ENCODE measurements at places on chromosomes 7 and 10.

DNA sequence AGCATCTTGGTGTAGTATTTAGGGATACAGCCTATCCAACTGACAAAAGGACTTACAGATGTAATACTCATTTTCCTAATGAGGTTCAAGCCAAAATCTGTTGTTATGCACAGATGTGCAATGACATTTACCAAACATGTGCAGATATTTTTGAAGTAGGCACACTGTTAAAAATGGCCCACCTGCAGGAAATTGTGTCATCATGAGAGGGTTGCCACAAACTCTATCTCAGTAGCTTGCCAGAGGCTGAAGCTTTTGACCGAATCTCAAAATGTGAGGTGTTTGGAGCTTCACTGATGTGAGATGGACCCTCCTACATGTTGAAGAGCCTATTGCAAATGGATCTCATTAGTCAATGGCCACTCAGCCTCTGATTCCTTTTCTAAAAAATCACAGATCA is 89.7 kb upstream of the CSTF2T start:
- no peak for DNase-seq

GRCh38 chr7:77933394-77933793 is 134.8 kb downstream of the PHTF2 start:
- DNase-seq: no peak

DNA sequence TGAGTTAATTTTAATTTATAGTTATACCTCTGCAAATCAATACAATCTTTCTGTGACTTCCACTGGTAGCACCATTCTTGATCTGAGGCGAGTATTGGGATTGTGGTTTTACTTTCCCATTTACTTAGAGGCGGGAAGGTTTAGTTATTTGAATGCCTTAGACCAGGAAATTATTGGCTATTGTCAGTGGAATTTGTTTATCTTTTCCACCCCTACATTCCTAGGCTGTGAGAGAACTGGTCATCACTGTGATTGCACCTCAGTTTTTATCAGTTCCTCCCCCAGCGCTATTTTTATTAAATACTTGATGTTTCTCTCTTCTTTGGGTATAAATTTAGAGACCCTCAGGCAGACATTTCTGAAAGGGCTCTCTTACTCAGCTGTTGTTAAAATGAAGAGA is 29.9 kb downstream of the CDK14 start:
- no peak for DNase-seq

DNA sequence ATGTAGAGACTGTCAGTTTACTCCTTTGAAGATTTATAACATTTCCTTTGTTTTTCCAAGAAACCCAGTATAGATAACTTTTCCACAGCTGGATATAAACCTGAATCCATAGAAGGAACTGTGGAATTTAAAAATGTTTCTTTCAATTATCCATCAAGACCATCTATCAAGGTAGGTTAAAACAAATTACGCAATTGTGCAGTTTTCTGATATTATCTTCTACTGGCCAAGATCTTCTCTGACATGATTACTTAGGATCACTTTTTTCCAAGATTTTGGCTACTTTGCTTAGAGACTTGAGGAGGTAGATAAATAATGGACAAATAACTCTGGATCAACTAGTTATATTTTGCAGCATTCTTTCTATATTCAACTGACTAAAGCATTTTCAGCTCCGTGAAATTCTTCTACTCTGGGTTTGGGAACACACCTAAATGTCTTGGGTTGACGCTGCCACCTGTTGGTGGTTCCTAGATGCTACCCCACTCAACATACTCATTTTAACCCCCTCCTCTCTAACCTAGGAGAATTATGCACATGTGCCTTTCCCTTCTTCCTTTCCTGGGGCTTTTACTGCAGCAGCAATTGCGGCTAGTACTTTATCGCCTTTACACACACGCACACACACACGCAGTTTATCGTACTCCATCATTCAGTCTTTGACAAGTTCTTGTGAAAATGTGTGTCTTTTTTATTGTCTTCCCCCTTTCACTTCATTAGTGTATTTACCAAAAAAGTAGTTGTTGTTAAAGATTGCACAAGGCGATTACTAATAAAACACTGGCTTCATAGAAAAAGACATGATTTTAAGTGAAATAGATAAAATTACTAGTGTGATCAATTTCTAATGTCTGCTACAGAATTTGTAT is 32.7 kb downstream of the ABCB5 start:
- DNase-seq: no peak

DNA sequence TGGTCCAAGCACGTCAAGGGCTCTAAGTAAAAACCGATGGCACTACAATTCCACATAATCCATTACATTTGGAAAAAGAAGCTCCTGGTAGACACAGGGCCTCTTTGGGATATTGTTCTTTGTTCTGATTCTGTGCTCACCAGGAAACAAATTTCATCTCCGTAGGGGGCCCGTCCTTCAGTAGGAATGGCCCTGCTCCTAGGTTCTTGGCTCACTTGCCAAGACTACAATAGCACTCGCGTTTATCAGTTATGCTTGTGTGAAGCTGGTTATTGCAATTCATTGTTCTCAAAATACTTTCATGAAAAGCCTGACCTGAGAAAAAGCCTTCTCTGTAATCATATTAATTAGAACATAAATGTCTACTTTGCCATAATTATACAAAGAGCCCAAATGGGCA is 10.3 kb upstream of the ZC3HAV1L start:
- no peak for DNase-seq

DNA sequence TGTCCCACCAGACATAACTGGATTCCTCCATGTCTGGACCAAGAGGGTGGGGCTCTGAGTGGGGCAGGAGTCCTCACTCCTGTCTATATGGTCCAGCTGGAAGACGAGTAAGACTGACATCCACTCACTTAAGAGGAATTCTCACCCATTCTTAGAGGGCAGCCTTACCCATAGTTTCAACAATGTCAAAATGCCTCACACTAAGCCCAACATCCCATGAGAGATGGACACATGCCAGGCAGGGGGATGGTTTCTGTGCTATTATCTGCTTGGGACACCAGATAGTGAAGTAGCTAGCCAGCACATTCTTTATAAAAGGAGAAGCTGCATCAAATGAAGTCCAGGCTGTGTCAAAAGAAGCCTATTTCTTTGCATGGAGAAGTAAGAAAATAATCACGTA is 4.7 kb upstream of the LANCL2 start:
- DNase-seq: no peak

- DNase-seq: no peak
These were observed 272.7 kb downstream of the TWIST1 start for GRCh38 chr7:18844735-18845134.

GRCh38 chr7:50450590-50451032 is 461 bp upstream of the FIGNL1 start:
- DNase-seq: no peak

- no peak for DNase-seq
These were observed 225.2 kb downstream of the XPNPEP1 start for GRCh38 chr10:109698086-109698485.

DNA sequence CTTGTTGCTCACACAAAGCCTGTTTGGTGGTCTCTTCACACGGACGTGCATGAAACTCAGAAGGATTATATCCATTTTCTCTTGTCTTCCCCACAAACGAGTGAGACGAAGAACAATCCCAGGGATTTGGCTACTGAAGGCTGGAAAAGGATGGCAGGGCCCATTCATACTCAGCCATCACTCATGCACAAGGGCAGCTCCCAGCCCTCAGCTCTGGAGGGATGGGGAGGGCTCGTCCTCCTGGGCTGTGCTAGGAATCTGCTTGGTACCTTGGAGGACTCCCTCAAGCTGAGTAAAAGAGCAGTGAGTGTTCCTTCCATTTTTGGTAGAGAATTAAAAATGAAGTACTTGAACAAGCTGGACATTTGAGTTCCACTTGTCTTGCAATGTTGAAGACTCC is 33.2 kb upstream of the RAB18 start:
- DNase-seq: no peak

DNA sequence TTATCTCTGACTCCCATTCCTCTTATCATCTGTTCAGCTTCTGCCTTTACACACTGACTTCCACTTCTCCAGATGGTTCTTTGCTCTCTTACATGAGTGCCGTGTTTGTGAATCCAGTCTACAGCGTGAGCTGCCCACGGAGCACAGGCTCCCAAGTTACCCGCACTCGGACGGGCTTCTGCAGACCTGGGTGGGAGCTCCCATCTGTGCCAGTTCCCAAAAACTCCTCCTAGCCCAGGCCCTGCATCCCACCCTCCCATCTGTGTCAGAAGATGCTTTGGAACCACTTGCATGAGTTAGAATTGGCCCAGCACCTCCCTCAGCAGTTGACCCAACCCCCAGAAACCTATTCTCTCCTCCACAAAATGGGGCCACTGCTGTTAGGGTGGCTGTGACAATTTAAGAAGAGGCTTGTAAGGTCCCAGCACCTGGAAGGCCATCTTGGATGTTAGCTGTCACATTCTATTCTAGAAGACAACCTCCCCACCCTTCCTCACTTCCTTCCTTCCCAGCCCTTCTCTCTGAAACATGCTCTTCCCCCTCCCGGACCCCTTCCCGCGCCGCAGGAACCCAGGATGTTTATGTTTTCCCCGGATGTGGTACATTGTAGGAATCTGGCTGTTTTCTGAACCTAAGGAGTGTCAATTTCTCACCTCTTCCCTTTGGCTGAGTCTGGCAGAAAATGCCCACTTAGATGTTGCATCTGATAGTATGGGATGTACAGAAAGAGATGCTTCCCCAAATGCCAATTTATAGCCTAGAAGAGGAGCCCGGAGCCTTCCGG is 79.2 kb downstream of the CCDC3 start:
- no peak for DNase-seq

GRCh38 chr10:100372415-100373297 is 25.6 kb downstream of the SCD start:
- DNase-seq: no peak

DNA sequence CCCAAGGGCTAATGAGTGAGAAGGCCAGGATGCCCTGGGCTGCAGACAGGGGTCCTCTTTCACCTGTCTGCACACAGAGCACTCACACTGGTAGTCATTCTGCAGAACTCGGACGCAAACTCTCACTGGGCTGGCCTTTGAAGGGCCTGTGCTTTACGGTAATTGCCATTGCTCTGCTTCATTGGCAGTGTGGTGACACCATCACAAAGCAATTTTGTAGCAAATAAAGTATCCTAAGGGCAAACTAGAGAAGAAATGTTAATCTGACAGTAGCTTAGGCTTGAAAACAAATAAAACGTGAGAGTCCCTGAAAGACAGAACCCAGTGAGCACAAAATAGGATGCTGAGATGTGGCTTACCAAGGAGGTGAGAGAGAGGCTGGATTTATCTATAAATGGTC is 30.6 kb upstream of the FIGNL1 start:
- no peak for DNase-seq

GRCh38 chr10:64515970-64516699 is 994.9 kb downstream of the REEP3 start:
- DNase-seq: no peak

DNA sequence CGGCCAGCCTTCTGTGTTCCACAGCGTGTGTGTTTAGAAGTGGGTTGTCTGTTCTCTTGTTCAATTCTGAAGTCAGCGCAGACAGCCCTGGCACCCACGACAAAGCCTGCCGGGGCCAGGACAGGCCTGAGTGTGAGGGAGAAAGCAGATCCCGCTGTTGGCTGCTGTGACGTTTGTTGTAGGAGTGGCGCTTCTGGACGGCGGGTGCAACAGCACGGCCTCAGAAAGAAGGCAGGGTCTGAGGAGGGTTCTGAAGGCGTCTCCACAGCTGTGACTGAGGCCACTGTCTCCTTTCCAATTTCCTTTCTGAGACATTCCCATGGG is 76.2 kb downstream of the VIPR2 start:
- no peak for DNase-seq

GRCh38 chr10:96235326-96236089 is 35.9 kb downstream of the BLNK start:
- DNase-seq: no peak

DNA sequence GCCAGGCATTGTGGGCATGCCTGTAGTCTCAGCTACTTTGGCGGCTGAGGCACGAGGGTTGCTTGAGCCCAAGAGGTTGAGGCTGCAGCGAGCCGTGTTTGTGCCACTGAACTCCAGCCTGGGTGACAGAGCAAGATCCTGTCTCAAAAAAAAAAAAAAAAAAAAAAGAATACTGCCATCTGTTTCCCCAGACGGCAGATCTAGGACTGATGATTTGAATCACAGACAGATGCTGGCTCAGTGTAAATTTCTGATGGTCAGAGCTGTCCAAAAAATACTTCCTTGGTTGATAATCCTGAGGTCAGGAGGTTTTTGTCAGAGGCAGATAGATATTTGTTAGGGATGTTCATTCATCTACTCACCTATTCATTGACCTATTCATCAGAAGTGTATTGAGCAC is 130.7 kb downstream of the REEP3 start:
- DNase-seq: no peak

- DNase-seq: no peak
These were observed 51.7 kb downstream of the LAMB1 start for GRCh38 chr7:107951172-107951787.

DNA sequence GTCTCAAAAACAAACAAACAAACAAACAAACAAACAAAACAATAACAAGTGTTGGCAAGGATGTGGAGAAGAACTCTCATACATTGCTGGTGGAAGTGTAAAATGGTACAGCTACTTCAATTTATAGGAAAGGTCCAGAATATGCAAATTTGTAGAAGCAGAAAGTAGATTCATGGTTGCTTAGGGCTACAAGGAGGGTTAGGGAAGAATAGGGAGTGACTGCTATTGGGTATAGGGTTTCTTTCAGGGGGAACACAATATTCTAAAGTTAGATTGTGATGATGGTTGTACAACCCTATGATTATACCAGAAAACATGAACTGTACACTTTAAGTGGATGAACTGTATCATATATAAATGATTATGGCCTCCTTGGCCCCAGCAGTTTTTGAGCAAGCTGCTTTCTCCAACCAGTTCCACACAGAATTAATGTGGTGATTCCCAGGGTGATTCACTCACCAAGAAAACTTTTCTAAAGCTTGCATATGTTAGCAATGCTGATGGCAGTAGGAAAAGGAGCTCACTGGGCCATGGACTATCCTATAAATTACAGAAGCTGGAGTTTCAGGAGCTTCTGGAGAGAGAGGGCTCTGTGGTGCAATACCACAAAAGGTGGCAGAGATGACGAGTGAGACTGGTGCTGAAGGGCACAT is 52.8 kb upstream of the KCNIP2 start:
- no peak for DNase-seq

DNA sequence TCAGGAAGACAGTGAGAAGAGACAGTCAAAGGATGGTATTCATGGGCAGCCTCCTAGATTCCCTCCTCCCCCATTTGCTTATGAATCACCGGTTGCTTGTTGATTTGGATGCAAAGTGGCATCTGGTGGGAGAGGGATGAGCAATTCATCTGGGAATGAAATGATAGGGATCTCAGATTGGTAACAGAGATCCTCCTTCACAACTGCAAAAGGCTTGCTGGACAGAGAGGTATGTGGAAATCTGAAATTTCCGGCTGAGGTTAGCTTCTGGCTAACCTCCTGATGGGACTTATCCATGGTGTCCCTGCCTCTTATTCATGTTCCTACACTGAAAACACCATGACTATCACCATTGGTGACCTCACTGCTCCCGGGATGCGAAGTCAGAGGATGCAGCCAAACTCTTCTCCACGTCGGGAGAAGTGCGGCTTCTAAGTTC is 48.4 kb upstream of the PODXL start:
- DNase-seq: no peak

GRCh38 chr10:15196021-15196834 is 27.7 kb upstream of the NMT2 start:
- DNase-seq: no peak

GRCh38 chr7:157564517-157565177 is 227.8 kb downstream of the DNAJB6 start:
- DNase-seq: no peak
